Small intestine (tissue), 16 donors: ENCODE measurements at places on chromosomes 11 and 22. TPM values are rescaled to one million over a fixed set of nuclear protein-coding genes. Genes with fewer than 3 reads are reported as not detected.

The NUDT8 gene
- polyA plus RNA-seq, result 11.7 TPM

The MMP12 gene
- 0.81 TPM for polyA plus RNA-seq

The SCGB1D2 gene
- polyA plus RNA-seq, result not detected

The FIBIN gene
- polyA plus RNA-seq, result not detected

DNA sequence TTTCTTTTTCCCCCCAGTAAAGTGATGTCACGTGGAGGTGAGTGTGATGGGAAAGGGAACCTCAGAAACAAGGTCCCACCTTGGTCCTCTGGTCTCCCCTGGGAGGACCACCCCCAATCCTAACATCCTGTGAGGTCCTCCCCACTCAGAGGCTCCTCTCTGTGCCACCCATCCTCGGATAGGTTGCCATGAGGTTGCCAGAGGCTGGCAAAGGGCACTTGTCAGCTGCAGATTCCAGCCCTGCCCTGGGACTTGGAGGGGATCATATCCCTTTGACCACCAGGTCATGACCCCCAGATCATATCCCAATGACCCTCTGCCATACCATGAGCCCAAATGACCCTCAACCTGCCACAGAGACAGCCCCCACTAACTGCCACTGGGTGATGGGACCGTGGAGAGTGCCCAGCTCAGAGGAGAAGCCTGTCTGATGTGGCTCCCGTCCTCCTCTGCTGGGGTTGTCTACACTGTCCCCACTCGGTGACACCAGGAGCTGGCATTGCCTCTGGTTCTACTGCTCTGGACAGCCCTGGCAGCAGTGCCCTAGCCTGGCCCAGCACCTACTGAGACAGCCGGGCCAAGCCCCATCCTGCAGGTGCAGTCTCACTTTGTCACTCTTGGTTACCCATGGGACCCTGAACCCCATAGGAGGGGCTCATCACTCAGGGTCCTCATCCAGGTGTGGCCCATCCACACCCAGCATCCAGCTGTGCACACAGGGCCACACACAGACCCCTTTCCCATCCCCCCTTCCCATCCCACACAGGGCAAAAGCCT, 90.2 kb upstream of the KCNQ1OT1 start:
- H3K4me3 ChIP-seq, result no peak overlapping the region
- H3K27me3 ChIP-seq, result no peaks in the 10 kb centered on the region
- no peak overlapping the region for H3K27ac ChIP-seq
- no peaks in the 10 kb centered on the region for H3K36me3 ChIP-seq

DNA sequence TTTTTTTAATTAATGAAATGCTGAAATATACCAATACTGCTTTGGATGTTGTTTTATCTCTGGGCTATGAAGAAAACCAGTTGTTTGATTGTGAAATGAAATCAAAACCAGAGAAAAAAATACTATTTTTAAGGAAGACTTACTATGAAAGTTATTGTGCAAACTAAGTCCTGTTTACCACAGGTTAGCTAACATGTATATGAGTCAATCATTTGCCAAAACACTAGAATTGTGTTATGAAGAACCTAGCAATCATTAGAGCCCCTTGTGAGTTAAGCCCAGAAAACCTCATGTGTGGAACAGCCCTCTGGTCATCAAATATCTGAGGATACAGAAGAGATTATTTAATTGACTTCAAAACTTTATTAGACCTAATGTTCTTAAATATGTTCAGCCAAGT, 83.7 kb downstream of the FAT3 start:
- no peaks in the 10 kb centered on the region for H3K36me3 ChIP-seq
- H3K27ac ChIP-seq, result no peak overlapping the region
- DNase-seq, result no peak
- no peaks in the 10 kb centered on the region for H3K4me1 ChIP-seq
- H3K27me3 ChIP-seq, result peaks cover 8% of the 10 kb centered on the region

- H3K4me3 ChIP-seq, result no peak overlapping the region
- H3K4me1 ChIP-seq, result peaks cover 11% of the 10 kb centered on the region
- H3K36me3 ChIP-seq, result no peaks in the 10 kb centered on the region
- H3K27me3 ChIP-seq, result no peaks in the 10 kb centered on the region
Measured at GRCh38 chr22:25008666-25009065, 56.1 kb downstream of the KIAA1671 start.

- no peak for DNase-seq
- no peaks in the 10 kb centered on the region for H3K4me1 ChIP-seq
- no peaks in the 10 kb centered on the region for H3K36me3 ChIP-seq
Measured at GRCh38 chr11:85423316-85423715, 203.8 kb downstream of the DLG2 start.
